ENCODE measurements at places on chromosomes 16 and 17.

DNA sequence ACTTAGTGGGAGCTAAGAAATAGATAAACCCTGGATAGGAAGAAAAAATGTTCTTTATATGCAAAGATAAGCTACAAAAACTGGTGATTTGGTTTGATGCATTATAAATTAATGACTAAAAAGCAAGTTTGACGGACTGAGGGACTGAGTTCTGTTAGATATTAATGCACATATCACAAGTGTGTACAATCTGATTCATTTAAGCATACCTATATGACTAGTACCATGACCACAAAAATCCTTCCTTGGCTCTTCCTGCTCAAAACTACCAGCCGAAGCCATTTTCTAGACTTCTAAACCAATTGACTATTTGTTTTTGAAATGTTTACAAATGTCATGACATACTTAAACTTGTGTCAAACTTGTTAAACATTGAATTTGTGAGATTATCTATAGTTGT lies 374.5 kb upstream of the MON1B start:
- no peak for DNase-seq

- no peak for DNase-seq
Measured at GRCh38 chr17:69575346-69575761, 160.9 kb downstream of the MAP2K6 start.

DNA sequence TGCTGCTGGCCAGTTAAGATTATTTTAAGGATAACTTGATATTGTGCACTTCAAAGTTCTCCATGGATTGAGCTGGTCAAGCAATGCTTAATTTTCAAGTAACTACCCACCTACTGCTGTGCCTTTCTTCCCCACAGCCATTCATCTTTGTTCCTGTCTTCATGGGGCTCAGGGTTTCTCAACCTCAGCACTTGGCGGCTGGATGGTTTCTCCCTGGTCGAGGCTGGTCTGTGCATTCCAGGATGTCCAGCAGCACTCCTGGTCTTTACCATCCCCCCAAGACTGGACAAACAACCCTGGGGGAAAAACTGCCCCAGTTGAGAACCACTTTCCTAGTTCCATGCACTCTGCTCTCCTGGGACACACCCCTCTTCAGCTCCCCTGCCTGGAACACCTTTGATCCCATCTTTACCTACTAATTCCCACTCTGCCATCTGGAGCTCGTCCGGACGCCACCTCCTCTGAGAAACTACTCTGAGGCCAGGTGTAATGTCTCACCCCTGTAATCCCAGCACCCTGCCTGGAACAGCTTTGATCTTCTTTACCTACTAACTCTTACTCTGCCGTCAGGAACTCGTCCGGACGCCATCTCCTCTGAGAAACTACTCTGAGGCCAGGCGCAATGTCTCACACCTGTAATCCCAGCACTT lies 81.5 kb downstream of the NXN start:
- no peak for DNase-seq

DNA sequence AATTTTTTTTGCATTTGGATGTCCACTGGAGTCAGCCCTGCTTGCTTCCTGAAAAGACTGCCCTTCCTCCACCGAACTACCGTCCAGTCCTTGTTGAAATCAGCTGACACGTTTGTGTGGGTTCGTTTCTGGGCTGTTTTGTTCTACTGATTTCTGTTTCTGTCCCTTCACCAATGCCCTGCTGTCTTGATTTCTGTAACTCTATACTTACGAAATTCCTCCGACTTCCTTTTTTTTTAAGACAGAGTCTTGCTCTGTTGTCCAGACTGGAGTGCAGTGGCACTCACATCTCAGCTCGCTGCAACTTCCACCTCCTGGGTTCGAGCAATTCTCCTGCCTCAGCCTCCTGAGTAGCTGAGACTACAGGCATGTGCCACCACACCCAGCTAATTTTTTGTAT lies 8.4 kb upstream of the GAA start:
- DNase-seq = no peak

DNA sequence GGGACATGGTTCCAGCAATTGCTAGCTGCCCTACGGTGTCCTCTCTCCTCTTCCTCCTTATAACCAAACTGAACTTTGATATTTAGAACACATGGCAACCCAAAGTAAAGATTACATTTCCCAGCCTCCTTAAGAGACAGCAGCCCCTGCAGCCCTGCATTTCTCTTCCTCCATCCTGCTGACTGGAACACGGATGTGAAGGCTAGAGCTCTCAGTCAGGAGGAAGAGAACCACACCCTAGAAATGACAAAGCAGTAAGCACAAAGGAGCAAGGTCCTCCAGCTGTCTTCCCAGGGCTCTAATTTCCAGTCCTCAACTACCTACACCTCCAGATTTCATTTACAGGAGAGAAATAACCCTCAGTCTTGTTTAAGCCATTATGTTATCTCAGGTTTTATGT lies 10.9 kb downstream of the DYNC1LI2 start:
- DNase-seq = no peak

DNA sequence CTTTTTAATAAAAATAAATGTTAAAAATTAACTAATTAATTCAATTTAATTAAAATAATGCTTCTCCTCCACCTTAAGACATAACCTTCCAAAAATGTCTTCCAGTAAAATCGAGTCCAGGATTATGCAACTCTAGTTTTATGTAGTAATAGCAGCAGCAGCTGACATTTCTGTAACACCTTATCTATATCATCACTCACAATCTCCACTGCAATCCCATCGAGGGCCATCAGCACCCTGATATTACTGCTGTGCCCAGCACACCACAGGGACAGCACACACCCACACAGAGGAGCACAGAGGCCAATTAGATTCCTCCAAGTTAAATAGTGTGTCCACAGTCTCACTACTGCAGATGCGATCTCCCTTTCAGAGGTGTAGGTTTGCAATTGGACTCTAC lies 2.9 kb downstream of the RPH3AL start:
- no peak for DNase-seq

GRCh38 chr16:65121870-65122723 lies at the start of gene CDH11:
Gene CDH11 (minus strand): TSS chr16:65122063. CDS start chr16:65004869, 117,194 bp downstream.
- DNase-seq = no peak

- no peak for DNase-seq
Measured at GRCh38 chr16:19857593-19858339, 26.9 kb downstream of the GPRC5B start.
